ENCODE measurements at places on chromosomes 2 and 18.

GRCh38 chr18:36185157-36185556 lies 2.1 kb upstream of the MOCOS start:
- DNase-seq, result no peak

- no peak for DNase-seq
Observed at GRCh38 chr2:38945911-38946310, 56.2 kb downstream of the ARHGEF33 start.

DNA sequence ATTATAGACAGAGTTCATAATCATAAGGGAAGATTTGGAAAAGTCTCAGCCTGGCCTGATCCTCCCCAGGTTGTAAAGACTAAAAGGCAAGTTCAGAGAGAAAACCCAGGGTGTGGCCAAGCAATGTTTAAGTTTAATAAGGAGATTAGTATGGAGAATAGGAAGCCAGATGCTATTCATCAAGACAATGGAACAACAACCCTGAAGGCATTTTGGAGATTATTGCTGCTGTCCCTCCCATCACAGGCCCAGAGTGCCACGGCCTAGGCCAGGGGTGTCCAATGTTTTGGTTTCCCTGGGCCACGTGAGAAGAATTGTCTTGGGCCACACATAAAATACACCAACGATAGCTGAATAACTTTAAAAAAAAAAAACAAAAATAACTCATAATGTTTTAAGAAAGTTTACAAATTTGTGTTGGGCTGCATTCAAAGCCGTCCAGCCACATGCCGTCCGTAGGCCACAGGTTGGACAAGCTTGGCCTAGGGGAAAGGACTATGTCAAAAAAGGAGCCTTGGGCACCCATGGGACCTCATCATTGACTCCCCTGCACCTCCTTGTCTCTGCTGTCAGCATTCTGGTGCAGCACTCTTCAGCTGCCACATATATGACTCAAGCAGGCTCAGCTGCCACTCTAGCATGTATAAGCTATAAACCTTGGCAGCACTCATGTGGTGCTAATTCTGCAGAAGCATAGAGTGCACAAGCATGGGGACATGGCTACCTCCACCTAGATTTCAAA lies 20.8 kb downstream of the DPP4 start:
- DNase-seq, result no peak

DNA sequence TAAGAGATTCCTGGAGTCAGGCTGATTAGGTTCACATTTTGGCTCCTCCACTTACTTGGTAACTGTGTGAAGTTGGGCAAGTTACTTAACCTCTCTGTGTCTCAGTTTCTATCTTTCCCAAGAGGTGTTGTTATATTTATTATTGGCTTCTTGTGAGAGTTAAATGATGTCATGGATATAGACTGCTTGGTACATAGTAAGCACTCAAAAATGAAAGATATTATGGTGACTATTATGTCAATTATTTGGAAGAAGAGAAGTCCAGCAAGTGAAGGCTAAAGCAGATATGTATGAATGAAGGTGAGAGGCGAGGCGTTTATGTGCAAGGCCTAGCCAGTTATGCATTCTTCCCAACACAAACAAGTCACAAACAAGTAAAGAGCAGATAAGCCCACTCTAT lies 417.4 kb downstream of the TSN start:
- no peak for DNase-seq

DNA sequence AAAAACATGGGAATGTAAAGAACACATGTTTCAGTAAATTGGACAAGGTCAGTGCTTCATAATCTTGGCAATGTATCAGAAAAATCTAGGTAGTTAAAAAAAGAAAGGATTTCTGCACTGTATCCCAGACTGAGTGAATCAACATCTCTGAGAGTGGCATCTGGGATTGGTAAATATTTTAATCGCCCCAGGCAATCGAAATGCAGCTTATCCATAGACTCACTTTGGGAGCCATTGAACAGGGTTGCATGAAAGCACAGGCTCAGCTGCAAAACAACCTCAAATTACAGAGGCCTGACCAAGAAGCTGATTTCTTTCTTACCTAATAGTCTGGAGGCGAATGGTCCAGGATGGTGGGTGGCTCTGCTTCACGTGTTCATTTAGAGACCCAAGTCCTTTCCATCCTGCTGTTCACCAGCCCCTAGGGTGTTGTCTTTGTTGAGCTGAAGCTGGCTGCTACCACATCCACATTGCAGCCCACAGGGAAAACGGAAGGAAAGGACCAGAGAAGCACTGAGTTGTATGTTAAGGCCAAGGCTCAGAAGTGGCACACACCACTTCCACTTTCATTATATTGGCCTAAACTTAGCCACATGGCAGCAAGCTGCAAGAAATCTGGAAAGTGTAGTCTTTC lies 59.0 kb downstream of the MOGAT1 start:
- no peak for DNase-seq

DNA sequence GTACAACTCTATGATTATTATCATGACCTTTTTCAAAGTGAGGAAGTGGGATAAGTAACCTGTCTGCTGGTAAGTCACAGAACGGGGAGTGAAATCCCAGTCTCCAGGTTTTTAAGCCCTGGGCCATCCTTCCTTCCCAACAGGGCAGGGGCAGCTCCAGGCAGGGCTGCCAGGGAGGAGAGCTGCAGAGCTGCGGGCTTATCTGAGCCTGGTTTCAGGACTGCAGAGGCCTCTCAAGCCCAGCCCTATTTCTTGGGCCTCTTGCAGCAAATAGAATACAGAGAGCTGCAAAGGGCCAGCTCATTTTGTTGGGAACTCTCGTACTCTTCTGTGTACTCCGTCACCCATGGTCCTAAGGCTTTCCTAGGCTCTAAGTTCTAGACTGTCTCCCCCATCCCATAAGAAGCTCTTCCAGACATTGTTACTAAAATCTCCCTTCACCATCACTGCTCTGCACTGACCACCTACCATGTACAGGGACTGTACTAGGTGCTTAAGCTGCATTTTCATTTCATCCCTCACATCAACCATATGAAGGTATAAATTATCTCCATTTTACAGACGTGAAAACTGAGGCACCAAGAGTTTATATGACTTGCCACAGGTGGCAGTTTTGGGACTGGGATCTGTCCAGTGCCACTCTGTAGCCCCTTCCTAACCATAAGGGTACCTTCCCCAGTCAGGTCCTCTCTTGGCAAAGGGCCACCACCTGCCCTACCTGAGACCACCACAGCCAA lies 3.1 kb downstream of the RAB11FIP5 start:
- no peak for DNase-seq

DNA sequence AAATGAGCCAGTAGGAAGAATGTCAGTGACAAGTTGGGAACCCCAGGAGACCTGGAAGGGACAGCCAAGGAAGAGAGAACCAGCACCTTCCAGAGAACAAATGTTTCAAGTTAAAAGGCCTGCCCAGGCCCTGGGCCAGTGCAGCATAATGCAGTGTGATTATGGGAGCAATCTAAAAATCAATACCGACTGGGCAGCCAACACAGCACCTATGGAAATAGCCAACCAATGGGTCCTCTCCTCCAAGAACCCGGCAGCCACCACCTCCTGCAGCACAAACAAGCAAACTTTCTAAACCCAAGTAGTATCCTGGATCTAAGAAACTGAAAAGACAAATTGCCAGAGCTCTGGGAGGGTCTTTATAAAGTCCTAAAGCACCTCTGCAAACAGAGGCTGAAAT lies 71.7 kb downstream of the CLHC1 start:
- DNase-seq, result no peak

Measured in 8988T (cell line).